CD4-positive, alpha-beta T cell treated with Interleukin-4 for 4 hours (primary cell): ENCODE measurements at places on chromosomes 12 and 14.

GRCh38 chr12:105453316-105453715 lies 122.8 kb downstream of the C12orf75 start:
- DNase-seq, result no peak

DNA sequence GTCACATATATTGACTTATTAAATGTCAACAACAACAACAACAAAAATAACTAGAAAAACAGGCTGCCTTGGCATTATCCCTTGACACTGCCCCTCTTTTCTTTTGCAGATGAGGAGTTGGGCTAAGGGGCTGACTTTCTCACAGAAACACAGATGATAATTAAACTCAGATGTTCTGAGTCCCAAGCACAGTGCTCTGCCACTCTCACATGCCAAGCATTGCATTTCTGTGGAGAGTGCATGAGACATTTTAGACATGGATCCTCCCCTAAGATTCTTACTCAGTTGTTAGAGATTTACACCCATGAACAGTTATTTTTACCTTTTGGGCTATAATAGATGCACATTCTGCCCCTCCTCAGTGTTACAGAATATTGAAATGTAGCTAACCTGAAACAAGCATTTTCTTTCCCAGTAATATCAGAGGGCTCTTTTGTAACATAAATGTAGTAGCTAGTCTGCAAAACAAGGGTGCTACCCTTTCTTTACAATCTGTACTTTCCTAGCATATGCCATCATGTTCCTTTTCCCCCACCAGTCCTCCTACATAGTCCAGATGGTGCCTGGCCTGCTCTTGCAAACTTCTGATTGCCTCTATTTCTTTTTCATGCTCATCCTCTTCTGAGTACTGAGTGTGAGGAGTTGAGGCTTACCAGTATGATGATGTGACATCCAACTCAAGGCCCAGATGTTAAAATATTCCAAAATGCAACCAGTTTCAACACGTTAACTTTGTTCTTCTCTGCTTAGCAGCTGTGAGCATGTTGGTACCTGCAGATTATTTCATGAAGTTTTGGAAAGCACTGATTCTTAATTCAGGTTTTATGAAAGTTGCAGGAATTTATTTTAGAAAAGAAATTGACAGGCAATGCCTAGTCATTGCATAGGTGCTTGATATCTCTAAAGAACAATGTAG lies 125.0 kb upstream of the ATP2B1 start:
- no peak for DNase-seq

DNA sequence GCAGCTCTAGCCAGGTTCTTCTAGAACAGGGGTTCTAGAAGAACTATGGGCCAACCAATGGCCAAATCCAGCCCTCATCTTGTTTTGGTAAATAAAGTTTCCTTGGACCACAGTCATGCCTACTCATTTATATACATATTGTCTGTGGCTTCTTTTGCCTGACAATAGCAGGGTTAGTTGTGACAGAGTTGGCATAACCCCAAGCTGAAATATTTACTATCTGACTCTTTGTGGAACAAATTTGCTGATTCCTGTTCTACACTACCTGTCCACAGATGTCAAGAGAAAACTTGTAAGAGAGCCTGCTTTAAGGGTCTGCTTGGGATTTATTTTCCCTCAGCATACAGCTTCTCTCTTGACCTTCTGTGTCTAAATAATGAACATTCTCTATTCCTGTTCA lies 289.0 kb downstream of the KSR2 start:
- DNase-seq, result no peak

DNA sequence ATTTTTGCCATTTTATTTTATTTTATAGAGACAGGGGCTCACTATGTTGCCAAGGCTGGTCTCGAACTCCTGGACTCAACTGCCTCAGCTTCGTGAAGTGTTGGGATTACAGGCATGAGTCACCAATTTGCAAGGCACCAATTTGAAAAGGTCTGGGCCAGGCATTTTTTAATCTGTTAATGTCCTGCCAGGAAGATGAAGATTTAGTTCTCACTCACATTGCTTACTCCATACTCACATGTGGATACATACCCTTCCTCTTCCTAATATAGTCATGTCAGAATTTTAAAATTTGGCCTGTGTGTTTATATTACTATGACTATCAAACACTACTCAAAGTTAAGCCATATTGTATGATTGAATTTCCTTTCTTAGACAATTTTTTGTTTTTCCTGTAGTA lies 15.3 kb upstream of the EML1 start:
- DNase-seq, result no peak

- peak; percentile 4 for DNase-seq
Measured at GRCh38 chr12:49296836-49297694, 2.1 kb downstream of the PRPH start.

GRCh38 chr12:94429633-94430032 lies 30.0 kb downstream of the CEP83 start:
- DNase-seq, result no peak

DNA sequence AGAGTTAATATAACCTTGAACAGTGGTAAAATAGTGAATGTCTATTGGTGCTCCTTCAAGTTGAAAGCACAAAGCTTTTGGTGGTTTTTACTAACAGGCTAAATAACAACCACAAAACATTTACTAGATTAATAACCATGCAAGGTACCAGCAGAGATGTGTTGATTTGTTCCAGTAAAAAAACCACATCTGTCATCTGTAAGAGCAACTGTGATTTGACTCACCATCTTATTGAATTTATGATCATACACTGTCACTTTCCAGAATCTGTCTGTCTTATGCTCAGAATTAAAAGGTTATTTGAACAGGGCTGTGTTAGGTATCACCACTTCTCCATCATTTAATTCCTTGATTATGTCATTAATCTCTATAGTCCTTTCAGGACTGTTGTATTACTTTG lies 107.0 kb upstream of the PTHLH start:
- DNase-seq, result no peak

DNA sequence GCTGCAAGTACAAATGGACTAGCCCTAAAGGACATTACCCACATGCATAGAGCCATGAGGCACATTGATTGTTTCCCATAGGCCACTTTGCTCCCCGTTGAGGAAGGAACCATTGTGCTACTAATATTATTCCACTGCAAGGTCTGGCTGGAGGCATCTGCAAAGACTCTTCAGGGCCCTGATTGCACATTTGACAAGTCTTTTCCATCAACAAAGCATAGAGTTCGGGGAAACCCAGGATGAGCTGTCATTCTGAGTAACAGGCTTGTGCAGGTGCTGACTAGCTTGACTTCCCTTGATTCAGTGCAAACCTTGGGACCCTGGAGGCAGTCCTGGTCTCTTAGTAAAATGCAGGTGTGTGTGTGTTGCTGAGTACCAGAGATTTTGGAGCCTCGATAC lies 73.8 kb downstream of the SUSD6 start:
- peak; percentile 83 for DNase-seq

- no peak for DNase-seq
Measured at GRCh38 chr14:87961246-87961645, 31.7 kb downstream of the GALC start.

DNA sequence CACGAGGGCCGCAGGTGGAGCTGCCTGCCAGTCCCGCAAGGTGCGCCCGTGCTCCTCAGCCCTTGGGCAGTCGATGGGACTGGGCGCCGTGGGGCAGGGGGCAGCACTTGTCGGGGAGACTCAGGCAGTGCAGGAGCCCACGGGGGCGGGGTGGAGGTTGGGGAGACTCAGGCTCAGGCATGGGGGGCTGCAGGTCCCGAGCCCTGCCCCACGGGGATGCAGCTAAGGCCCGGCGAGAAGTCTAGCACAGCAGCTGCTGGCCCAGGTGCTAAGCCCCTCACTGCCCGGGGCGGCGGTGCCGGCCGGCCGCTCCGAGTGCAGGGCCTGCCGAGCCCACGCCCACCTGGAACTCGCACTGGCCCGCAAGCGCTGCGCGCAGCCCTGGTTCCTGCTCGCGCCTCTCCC lies 39.2 kb upstream of the P2RX7 start:
- DNase-seq, result no peak

DNA sequence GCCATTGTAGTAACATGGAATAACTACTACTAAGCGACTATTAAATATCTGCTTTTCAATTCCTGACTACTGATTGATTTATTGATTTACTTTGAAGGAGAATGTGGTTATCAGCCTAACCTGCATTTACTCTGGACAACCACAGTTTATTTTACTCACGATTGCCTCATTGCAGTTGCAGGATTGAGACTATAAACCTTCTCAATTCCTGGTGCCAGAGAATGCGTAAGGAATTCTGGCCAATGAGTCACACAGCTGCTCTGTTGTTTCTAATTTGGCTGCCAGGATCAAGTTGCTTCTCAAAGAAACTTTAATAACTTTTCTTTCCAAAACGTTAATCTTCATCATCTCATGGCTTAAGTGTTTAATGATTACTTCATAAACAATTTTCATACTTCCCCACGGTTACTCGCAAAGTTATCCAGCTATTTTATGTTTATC lies 13.1 kb upstream of the TMTC1 start:
- no peak for DNase-seq

- peak; percentile 39 for DNase-seq
Measured at GRCh38 chr12:42094277-42094676, 50.4 kb downstream of the GXYLT1 start.

DNA sequence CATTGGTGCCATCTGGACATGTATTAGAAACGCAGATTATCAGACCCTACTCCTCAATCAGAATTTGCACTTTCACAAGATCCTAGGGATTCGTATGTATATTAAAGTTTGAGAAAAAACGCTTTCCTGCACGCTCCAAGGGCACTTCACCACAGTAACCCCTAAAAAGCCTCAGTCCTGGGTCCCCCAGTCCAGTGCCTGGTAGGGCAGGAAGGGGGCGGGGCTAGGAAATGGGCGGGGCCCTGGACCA lies 369 bp downstream of the DEPDC4 start:
- DNase-seq, result peak; percentile 86

DNA sequence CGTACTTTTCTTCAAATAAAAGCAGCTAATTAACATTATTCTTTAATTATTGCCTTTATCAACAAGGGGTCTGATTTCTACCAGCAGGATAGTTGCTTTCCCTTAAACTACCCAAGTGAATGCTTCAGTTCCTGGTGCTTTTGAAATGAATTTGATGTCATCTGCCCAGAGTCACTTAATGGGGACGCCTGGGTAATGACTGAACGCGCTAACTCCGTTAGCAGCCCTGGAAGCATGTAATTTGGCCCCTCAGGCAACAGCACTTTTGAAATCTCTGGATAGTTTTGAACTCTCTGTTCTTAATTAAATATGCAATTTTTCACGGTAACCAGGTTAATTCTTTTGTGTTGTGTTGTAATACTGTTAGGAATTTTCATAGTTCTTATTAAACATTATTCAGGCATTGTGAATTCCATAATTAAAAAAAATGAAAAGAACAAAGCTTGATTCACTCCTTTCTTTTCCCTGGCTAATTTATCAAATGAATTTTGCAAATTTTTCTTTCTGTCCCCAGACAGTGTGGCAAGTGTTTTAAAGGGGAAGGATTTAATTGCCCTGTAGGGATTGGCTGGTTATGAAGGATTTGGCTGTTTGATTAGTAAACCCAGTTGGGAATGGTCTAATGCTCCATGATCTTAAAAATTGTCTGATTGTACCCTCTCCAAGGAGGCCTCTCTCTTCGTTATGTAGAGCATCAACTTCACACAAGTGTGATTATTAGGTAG lies 137.5 kb upstream of the MYL2 start:
- DNase-seq, result no peak

- no peak for DNase-seq
Measured at GRCh38 chr12:48788854-48789775, at the start of gene ADCY6. ADCY6 (minus strand) TSS chr12:48789089; CDS start chr12:48783434, 5,655 bp downstream.
